ENCODE measurements at places on chromosomes 13 and 19.

GRCh38 chr19:33157906-33158305 lies 26.0 kb downstream of the WDR88 start:
- DNase-seq: no peak

DNA sequence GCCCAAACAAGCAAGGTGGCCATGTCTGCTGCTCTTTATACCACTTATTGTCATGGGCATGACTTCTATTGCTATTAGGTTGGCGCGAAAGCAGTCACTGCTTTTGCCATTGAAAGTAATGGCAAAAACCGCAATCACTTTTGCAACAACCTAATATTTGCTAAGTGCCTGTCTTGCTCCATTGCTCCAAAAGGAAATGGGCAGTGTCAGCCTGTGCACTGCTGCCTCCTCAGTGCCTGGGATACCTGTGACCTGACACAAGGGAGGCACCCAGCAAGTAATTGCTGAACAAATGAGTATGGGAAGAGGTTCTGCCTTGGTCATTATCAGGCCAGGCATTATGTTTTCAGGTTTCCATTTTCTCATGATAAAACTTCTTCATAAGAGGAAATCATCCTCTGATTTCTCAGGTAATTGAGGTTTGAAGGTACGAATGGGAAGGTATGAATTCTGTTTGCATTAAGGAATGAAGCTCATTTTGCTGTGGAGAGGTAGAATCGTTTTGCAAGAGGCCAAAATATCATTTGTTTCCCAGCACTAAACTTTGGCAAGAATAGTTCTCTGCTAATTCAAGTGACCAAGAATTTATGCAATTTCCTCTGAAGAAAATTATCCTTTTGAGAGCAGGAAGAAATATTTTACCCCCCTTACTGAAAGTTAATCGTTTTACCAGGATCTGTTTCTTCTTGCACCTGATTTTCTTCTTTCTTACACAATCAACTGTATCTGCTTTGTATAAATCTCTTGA lies 128.4 kb upstream of the SPRY2 start:
- no peak for DNase-seq

DNA sequence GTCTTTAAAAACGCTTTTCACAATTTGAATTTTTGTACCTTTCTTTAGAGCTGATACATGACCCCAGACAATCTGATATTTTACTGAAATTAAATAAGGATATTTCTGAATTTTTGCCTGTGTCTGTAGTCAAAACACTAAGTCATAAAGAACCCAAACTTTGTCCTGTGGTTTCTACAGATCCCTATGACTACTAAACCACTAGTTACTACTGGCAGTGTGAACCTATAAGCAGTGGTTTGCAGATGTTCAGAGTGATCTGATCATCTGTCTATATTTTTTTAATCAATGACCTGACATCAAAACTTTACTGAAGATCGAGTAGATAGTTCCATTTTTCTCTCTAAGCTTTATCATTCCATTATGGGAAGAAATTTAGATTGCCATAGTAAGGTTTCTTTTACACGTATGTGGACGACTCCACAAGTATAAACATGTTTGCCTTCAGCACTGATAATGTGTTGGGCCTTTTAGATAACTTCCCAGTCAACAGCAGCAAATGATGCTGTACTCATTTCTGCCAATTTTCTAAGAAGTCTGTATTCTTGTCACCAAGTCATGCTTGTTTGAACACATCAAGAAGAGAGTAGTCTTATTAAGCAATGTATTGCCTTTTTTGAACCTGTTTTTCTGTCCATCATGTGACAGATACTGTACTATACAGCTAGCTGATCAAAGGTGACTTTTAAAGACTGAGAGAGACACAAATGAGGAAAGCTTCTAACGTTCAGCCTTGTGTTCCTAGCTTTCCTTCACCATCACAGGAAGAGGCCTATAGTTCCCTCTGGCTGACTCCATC lies 21.8 kb downstream of the POLR1D start:
- DNase-seq: no peak

GRCh38 chr13:112207129-112207528 lies 140.2 kb downstream of the SOX1 start:
- no peak for DNase-seq

GRCh38 chr19:14494910-14495671 lies 836 bp downstream of the GIPC1 start:
- DNase-seq: no peak

GRCh38 chr13:28734906-28735305 lies 16.1 kb upstream of the SLC46A3 start:
- DNase-seq: no peak

DNA sequence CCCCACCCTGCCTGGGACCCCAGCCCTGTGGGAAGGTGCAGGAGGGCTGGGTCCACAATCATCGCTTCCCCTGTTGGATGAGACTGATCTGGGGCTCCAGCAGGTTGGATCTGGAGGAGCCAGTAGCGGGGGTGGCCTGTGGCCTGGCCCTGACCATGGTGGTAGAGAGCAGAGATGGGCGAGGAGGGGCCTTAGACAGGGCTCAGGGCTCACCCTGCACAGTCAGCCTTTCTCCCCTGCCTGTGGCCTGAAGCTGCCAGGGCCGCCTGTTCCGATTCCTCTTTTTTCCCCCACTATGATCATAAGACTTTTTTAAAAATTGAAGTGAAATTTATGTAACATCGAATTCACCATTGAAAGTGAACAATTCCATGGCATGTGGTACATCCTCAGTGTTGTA lies 18.2 kb downstream of the SIN3B start:
- no peak for DNase-seq

DNA sequence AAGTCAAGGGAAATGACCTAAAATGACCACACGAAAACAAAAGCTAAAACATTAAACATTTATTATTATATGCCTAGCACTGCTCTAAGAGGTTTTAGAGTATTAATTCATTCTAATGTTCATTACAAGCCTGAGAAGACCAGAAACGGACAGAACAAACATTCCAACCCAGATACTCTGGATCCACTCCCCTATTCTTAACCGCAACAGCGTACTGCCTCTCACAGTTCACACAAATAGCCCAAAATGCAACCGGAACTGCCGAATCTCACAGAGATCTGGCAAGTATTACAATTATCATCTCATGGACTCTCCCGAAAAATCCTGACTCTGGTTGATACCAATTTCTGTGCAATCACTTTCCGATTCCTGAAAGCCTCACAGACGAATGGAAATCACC lies 1.4 kb downstream of the ZNF780B start:
- DNase-seq: no peak

GRCh38 chr13:76758738-76759137 lies 127.5 kb downstream of the KCTD12 start:
- DNase-seq: no peak

- DNase-seq: no peak
Observed at GRCh38 chr13:71412231-71412630, 454.8 kb downstream of the DACH1 start.

GRCh38 chr13:57787058-57787791 lies 155.7 kb downstream of the PCDH17 start:
- DNase-seq: no peak

GRCh38 chr13:73857106-73857505 lies 277.1 kb downstream of the KLF12 start:
- no peak for DNase-seq

DNA sequence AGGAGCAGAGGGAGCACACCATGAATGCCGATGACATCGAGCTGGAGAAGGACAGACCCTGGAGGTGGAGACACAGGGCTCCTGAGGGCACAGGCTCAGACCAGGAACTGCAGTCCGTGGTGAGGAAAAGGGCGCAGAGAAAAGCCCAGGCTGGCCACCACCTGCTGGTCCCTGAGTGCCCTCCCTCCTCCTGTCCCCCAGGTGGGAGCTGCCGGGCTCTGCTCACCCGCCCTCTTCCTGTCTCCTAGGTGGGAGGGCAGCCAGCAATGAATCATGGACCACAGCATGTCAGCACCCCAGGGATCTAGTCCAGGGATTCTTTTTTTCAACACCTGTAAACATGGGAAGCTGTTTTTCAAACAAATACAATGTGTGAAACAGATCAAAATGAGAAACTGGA lies 94.6 kb upstream of the ARHGEF7 start:
- no peak for DNase-seq

GRCh38 chr13:89688918-89689317 lies 1658.6 kb upstream of the MIR17HG start:
- DNase-seq: peak; percentile 50

GRCh38 chr13:77389625-77390000 lies 62.7 kb upstream of the MYCBP2 start:
- DNase-seq: no peak

DNA sequence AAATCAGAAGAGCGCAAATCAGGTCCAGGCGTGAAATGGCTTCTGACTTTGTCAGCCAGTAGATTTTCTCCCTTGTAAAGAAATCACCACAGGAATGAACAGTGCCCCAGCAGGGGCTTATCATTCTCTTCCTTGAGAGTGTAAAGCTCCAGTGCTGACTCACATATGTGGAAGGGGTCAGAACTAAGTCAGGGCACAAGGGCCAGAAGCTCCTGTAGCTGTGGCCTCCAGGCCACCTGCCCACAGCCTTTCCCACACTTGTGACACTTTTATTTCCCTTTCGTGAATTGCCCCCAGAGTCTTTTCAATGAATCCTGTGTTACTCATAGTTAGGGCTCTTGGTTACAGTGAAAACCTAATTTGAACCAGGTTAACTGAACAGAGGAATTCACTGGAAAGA lies 99.6 kb downstream of the SUCLA2 start:
- DNase-seq: no peak

DNA sequence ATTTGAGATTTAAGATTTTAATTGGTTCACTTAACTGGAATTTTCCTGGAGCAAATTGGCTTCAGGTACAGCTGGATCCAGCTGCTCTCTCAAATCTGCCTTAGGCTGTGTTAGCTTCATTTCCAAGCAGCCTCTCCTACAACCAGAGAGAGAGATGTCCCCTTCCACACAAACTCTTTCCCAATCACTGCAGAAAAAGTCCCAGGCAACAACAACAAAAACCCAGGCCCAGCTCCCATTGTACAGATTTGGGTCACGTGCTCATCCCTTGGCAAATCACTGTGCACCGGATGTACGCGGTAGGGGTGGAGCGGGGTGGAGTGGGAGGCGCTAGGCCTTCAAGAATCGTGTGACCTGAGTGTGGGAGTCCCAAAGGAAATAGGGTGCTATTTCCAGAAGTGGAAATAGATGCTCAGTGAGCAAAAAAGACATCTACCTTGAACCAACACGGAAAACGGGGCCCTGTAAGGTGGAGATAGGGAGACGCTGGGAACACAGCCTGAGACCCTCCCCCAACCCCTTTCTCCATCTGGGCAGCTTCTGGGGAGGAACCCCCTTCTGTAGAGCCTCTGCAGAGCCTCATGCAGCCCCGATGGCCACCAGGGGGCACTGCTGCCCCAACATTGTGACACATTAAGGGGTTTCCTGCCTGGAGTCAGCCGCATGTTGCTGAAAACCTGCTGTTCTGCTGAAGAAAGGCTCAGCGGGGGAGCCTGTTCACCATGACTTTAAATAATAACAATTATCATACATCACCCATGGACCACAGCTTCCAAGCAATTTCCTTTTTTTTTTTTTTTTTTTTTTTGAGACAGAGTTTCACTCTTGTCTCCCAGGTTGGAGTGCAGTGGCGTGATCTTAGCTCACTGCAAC lies 25.4 kb downstream of the HPN start:
- DNase-seq: peak; percentile 98

DNA sequence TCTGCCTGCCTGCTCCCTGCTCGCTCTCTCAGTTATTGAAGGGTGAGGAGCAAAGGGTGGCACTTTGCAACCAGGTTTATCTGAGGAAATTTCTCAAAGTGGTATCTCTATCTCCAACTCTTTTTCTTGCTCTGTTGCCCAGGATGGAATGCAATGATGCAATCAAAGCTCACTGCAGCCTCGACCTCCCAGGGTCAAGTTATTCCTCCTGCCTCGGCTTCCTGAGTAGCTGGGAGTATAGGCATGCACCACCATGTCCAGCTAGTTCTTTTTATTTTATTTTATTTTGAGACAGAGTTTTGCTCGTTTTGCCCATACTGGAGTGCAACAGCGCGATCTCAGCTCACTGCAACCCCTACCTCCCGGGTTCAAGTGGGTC lies 4.9 kb downstream of the ACTMAP start:
- no peak for DNase-seq

DNA sequence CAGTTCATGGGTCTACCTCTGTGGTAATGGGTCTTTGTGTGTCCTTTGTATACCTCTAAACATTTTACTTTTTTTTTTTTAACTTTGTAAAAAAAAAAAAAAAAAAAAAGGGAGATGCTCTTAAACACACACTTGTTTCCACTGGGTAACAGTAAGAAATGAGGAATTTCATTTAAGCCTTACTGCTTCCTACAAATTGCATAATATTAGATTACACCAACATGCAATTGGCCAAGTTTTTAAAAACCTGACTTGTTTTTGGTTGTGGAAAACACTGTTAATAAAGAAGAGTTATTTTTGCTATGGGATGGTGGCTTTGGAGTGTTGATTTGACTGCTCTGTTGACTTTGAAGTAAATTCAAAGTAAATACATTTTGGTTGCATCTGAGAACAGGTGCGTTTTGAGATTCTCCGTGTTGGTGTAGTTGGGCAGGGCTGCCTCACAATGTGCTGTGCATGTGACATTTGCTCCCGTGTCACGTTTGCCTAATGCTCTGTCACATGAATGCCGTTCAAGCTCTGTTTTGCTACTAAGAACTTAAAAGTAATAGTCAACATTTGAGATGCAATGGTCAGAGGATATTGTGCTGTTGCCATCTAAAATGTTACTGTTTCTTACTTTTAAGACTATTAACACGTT lies 202.4 kb downstream of the LMO7 start:
- no peak for DNase-seq

- no peak for DNase-seq
Observed at GRCh38 chr19:17807731-17808316, 12.9 kb downstream of the B3GNT3 start.

DNA sequence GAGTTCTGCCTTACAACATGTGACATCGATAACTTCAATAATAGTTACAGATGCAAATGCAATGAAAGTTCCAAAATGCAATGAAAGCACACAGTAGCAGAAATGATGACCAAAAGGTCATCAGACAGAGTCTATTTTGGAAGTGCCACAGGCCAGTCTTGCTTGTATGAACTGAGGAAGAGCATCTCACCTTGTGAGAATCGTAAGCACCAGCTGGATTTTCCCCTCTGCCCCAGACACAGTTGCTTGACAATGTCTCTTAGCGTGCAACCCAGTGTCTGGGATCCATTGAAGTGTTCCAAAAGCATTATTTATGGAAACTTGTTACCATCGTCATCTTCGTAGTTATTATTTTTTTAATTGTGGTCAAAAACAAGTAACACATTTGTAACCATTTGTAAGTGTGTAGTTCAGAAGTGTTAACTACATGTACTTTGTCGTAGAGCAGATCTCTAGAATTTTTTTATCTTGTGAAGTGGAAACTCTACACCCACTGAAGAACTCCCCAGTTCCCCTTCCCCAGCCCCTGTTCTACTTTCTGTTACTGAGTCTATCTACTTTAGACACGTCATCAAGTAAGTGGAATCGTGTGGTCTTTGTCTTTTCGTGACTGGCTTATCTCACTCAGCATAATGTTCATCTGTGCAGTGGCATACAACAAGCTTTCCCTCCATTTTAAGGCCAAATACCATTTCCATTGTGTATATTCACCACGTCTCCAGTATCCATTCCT lies 170.0 kb upstream of the RNF113B start:
- no peak for DNase-seq
